ENCODE measurements at places on chromosomes 2 and 18. TPM values are rescaled to one million over a fixed set of nuclear protein-coding genes. Genes with fewer than 3 reads are reported as not detected.

GNLY gene
- not detected for total RNA-seq

PLEK gene
- not detected for total RNA-seq

GKN1 gene
- total RNA-seq: not detected

SNED1 gene
- 3.7 TPM for total RNA-seq

IL18RAP gene
- total RNA-seq: not detected

GPBAR1 gene
- total RNA-seq: 0.49 TPM

KIAA2012 gene
- total RNA-seq: under 0.01 TPM

EFHD1 gene
- 0.61 TPM for total RNA-seq

RAD51AP2 gene
- 0.17 TPM for total RNA-seq

- DNase-seq: no peak
These were observed 4.9 kb downstream of the CYP26B1 start for GRCh38 chr2:72142570-72143440.

DNA sequence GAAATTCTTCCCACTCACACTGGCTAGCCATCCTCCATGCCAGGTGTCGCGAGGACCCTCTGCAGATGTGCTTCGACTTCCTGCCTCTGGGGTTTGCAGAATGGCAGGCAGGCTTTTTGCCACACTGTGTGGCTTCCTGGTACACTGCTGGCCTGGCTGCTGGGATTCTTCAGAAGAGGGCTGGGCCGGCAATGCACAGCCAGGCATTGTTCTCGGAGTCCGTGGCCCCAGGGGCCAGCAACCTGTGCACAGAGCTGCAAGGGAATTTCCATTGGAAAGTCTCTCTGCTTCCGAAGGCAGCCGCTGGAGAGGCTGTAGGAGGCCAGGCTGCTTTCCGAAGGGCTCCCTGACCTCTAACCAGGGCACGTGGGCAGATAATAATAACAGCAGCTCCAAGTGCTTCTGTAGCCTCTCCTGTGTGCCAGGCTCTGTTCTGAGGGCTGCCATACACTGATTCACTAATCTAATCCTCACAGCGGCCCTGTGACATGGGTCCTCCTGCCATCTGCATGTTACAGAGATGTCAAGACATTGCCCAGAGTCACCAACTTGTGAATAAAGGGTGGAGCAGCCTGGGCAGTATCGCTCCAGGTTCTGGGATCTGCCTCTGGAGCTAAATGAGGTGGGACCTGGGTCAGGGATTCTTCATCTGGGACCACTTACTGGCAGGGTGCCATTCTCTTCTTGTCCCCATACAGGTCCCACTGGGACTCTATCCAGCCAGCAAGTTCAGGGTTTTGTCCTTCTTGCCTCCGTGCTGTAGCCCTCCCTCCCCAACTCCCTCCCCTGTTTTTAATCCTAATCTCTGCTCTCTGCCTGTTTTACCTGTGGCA, 5.0 kb downstream of the LDLRAD4 start:
- no peak for DNase-seq

GRCh38 chr2:215447056-215447455, 11.2 kb upstream of the FN1 start:
- DNase-seq: no peak

- DNase-seq: no peak
These were observed 675 bp upstream of the MLPH start for GRCh38 chr2:237486334-237486818.

DNA sequence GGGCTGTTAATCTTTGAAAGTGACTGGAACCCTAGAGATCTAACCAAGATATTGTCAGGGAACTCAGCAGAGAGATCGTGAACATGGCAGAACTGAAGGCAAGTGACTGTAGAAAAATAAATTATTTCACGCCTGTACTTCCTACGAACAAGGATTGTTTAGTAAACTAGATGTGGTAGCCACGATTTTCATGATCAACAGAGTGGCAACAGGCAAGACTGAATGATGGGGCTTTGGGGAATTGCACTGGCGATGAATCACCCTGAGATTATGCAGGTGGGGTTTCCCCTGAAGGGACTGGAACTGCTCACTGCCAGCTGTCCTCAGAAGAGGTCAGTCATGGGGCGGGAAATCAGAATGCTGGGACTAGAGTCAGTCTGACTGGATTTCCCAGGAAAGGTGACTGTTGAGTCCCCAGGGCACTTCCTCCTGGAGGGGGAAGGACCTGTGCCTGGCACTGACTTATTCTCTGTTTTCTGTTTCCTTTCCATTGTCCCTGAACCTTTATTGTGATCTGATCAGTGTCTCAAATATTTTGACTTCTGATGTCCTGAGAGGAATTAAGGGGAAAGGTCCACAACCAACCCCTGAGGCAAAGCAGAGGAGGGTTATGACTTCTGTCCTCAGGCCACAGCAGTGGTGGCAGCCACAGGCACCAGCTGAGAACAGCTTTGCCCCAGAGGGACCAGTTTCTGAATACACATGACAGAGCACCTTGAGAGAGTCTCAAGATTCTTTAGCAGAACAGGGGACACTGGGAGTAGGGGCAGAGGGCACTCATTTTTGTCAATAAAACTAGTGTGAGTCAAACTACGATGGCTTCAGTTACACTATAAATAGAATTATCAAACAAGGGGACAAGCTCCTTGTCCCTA, 70.0 kb downstream of the NAB1 start:
- DNase-seq: peak; percentile 94

DNA sequence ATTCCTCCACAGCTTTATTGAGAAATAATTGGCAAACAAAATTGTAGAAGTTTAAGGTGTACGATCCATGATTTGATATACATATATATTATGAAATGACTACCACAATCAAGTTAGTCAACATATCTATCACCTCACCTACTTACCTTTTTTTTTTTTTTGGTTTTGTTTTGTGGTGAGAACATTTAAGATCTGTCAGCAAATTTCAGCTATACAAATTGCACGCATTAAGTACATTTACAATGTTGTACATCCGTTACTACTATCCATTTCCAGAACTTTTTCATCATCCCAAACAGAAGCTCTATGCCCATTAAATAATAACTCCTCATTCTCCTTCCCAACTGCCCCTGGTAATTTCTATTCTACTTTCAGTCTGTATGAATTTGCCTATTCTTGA, 37.4 kb upstream of the ADCYAP1 start:
- DNase-seq: no peak

GRCh38 chr2:238821391-238821790, 26.5 kb upstream of the TWIST2 start:
- DNase-seq: no peak

GRCh38 chr2:75736276-75736675, 25.6 kb upstream of the GCFC2 start:
- DNase-seq: no peak

DNA sequence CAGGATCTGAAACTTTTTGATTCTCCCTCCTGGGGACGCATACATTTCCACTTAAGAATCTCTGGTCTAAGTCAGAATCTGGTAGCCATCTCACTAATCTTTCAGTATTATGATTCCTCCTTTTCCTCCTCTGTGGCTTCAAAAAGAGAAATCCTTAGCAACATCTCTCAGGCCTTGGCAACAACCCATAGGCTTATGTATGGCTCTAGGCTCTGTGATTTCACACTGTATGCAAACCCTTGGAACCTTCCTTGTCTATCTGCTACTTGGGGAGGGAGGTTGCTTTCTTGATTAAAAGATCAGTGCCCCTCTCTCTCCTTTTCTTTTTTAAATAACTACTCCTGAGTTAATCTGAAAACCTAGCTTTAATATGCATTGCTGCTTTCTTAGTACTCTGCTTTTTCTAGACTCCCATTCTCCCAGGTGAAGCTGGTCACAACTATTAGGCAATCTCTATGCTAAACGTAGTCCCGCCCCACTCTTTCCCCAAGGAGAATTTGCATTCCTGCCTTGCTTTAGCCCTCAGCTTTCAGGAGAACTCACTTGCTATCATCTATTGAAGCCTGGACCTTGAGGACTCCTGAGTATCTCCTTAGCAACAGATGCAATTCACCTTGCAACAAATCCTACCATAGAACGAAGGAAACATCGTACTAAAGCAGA, 72.2 kb upstream of the L3MBTL4 start:
- DNase-seq: no peak

- peak; percentile 14 for DNase-seq
These were observed 237.6 kb upstream of the TRIB2 start for GRCh38 chr2:12479065-12479601.

DNA sequence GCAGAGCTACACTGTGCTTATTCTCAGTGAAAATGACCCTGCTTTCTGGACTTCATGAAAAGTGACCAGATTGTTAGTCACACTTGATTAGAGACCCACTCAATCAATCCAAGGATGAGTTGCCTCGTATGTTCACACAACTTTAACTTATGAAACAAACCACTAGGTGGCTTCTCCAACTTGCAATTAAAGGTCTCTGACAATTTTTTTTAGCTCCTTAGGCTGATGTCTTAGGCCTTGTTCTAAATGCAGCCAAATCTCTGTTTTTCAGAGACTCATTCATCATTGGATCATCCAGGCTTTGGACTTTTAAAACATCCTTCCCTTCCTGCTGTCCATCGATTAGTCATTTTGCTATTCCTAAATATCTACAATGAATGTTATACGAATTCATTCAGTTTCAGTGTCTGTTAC, 63.4 kb downstream of the MREG start:
- DNase-seq: peak; percentile 60

GRCh38 chr2:237452861-237453260, 34.2 kb upstream of the MLPH start:
- no peak for DNase-seq

GRCh38 chr2:54490863-54491262, 34.7 kb downstream of the SPTBN1 start:
- no peak for DNase-seq

GRCh38 chr2:43406651-43407279, 180.4 kb upstream of the ZFP36L2 start:
- no peak for DNase-seq

- peak; percentile 73 for DNase-seq
These were observed 461.3 kb upstream of the FANCL start for GRCh38 chr2:58702302-58702885.

GRCh38 chr2:39107724-39108273, 13.1 kb downstream of the SOS1 start:
- no peak for DNase-seq

GRCh38 chr2:33304032-33304864, 172.2 kb upstream of the RASGRP3 start:
- no peak for DNase-seq

DNA sequence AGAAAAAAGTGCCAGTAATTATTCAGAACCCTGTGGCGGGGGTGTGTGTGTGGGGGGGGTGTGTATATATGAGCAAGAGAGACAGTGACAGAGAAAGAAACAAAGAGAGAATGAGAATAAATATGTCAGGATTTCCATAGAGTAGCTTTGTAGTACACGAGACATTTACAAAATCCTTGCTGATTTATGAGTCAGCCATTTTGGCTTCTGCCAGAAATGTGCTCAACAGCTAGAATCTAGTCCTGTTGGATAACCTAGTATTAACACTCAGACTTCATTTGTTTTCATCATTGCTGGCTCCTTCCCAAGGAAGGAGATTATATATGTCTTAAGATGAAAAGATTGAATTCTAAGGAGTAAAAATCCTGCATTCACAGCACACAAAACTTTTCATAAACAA, 140.5 kb upstream of the HNRNPA3 start:
- DNase-seq: no peak

Data from mammary epithelial cell (primary cell).